NCI-H1417 (cell line): ENCODE measurements at places on chromosomes 11 and 22.

GRCh38 chr11:96293598-96294021 lies 49.4 kb downstream of the MAML2 start:
- DNase-seq, result no peak

- no peak for DNase-seq
Observed at GRCh38 chr11:99571094-99571493, 550.3 kb downstream of the CNTN5 start.

DNA sequence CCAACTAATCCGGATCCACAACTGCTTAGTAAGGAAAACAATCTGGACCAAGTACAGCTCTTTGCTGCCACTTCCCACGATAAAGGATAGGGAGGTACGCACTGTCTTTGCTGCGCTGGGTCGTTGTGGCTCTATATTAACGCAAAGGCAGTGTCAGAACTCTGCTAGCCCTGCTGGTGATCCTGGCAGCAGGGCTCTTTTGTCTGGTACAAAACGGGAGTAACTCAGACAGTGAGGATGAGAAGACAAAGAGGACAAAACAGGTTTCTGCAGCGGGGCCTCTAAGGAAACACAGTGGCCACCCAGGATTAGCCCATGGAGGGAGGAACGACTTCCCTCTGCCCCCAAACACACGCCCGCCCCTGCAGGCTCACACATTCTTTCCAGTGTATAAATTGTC lies 26.1 kb downstream of the GAL start:
- no peak for DNase-seq

DNA sequence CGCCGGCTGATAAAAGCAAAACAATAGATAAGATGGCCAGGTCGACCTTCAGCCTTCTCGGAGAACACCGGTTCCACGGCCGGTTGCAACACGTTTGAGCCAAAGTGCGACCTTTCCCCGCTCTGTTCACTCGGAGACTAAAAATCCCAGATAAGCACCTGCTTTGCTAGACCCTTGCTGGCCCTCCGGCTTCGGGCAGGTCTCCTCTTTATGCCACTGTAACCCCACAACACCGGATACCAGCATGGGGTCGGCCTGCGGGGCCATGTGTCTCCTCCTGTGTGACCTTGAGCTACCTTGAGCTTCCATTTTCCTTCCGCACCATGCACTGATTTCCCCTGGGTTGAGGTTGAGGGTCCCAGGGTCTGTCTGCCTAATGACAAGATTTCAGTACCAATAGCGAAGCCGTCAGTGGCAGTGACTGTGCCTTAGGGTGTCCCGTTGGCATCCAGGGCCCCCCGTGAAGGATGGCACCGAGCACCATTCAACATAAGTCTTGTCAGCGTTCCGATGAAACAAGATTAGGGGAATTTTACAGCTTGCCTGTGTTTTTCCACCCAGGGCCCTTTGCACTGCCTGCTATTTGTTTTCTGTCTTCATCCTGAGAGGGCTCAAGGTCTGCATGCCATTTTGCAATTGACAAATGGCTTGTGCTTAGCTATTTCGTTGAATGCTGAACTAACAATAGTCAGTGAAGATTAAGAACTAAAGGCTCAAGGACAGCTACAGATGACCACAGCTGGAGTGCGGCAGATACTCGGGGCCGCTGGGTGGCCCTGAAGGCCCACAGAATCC lies 118.6 kb downstream of the KCNQ1 start:
- no peak for DNase-seq

- no peak for DNase-seq
Observed at GRCh38 chr11:43381802-43382201, 23.1 kb downstream of the TTC17 start.

DNA sequence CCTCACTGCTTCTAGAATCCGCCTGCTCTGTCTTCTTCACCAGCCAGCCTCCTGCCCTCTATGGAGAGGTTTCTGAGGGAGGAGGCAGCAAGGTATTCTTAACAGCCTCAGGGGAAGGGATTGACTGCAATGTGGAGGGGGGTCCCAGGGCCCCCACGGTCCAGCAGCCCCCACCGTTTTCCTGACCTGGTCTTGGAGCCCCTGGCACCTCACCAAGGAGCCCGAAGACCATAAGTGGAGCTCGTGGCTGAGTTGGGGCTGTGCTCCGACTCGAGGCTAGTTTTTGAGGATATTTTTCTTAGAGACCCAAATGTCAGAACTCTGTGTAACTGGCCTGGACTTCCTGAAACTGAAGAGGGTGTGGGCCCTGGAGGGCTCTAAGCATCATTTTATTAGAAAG lies 590.0 kb downstream of the BRD1 start:
- no peak for DNase-seq

- peak; percentile 97 for DNase-seq
Observed at GRCh38 chr11:78030429-78031325, 7.6 kb upstream of the KCTD14 start.

GRCh38 chr22:46024136-46024840 lies 47.3 kb upstream of the WNT7B start:
- DNase-seq, result no peak

GRCh38 chr22:20808844-20809243 lies 34.9 kb downstream of the SERPIND1 start:
- no peak for DNase-seq

DNA sequence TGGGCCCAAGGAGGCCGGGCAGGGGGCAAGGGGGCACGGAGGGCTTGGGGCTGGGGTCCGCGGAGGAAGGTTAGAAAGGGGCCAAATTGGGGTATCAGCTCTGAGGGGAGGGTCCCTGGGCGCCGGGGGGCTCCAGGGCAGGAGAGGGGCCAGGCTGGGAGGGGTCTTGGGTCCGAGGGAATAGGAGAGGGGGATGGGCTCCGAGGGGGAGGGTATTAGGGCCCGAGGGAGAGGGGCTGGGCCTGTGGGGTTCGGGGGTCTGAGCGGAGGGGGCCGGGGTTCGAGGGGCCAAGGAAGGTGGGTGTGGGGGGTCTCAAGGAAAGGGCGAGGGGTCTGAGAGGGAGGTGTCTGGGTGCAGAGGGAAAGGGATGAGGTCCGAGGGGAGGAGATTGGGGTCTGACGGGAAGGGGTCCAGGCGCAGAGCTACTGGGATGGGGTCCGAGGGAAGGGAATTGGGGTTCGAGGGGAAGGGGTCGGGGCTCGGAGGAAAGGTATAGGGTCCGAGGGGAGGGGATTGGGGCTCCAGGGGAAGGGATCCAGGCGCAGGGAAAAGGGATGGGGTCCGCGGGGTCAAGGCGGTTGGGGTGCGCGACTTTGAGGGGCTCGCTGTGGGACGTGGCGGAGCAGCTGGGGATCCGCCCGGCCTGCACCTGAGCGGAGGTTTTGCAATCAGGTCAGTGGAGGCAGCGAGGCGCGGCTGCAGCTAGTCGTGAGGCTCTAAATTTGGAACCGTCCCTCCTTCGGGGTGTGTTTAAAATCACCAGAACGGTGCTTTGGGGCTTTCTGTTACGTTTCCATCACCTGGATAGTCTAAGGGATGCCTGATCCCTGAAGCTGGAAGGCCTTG lies 728 bp downstream of the CTTN start:
- DNase-seq, result no peak

DNA sequence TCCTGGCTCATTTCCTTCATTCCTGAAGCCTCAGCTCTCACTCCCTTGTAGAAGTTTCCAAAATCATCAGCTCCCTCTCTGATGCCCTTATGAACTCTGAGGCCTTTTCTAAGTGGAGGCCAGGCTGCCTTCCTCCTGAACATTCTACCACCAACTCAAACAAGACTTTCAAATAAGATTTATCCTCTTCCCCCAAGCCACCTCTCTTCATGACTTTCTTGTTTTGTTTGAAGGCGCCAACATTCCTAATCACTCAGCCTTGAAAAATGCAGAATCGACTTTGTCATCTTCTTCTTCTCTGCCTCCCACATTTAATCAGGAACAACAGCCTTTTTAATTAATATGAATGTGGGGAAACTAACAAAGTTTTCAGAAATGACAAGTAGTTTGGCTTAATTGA lies 927.9 kb downstream of the OPCML start:
- DNase-seq, result no peak

- no peak for DNase-seq
Observed at GRCh38 chr11:11432621-11433319, 79.7 kb upstream of the CSNK2A3 start.

DNA sequence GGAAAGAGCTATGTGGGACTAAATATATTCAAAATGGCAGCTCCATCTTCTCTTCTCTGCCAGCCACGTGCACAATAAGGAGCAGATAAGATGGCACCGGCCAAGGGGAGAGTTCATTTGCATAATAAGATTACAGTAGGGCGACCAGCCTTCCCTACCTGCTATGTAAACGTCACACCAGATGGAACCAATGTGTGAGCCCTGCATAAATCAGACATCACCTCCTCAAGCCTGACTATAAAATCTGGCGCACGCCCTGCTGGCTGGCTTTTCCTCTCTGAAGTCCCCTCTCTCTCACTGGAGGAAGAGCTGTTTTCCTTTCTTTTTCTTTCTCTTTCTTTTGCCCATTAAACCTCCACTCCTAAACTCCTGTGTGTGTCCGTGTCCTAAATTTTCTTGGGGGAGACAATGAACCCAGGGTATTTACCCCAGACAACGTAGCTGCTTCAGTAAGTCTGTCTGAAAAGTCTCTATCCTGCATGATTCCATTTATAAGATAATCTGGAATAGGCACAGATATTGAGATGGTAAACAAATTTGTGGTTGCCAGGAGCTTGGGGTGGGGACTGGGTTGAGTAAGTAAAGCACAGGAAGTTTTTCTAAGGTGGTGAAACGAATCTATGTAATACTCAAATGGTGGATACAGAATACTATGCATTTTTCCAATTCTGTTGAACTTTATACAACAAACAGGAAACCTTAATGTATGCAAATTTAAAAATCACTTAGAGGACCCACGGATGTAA lies 670.0 kb upstream of the KIRREL3 start:
- no peak for DNase-seq

- peak; percentile 81 for DNase-seq
Observed at GRCh38 chr11:126163074-126163700, 48.3 kb downstream of the RPUSD4 start.

DNA sequence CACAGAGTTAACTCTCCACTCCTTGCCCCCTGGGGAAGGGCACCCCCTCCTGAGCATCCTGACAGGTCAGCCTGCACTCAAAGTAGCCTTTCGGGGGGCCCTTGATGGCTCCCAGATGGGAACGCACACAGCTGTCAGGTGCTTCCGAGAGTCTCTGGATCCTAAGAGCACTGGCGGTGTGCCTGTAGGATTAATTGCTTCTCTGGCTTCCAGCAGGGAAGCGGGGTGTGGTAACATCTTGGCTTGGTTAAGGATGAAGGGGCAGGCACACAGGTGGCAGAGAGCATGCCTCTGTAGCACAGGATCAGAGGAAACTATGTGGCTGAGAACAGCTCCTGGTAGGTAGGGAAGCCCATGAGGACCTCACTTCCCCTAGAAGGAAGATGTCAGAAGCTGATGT lies 199.8 kb downstream of the MIAT start:
- no peak for DNase-seq

GRCh38 chr22:33330534-33330933 lies 272.4 kb upstream of the SYN3 start:
- no peak for DNase-seq

DNA sequence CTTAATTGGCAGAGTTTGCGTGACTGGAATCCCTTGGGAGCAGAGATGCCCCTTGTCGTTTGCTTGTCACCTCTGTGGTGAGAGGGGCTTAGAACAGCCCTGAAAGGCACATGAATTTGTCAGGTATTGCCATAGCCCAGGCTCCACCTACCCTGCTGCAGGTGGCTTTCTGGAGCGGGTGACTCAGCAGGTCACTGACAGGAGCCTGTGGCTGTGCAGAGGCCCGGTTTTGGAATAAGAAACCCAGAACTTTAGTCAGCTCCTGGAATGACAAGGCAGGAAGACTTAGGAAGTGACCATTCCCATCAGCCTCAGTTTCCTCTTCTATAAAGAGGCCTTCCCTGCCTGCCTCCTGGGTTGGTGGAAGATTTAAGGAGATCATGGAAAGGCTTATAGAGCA lies 539.7 kb downstream of the INSC start:
- no peak for DNase-seq

- no peak for DNase-seq
Observed at GRCh38 chr11:24142062-24142461, 354.8 kb upstream of the LUZP2 start.

DNA sequence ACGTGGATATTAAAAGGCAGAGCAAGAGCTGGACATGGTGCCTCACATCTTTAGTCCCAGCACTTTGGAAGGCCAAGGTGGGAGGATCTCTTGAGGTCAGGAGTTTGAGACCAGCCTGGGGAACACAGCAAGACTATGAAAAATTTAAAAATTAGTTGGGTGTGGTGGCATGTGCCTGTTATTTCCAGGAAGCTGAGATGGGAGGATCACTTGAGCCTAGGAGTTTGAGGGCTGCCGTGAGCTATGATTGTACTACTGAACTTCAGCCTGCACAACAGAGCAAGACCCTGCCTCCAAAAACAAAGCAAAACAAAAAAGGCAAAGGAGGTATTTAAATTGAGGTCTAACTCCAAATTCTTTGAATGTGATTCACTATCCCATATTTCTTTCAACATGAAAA lies 23.5 kb downstream of the RDX start:
- no peak for DNase-seq

GRCh38 chr22:30667494-30668385 lies at the start of gene DUSP18:
TSS of gene DUSP18 (minus strand) at chr22:30667875. CDS start at chr22:30664003, 3,872 bp downstream.
- DNase-seq, result peak; percentile 86

DNA sequence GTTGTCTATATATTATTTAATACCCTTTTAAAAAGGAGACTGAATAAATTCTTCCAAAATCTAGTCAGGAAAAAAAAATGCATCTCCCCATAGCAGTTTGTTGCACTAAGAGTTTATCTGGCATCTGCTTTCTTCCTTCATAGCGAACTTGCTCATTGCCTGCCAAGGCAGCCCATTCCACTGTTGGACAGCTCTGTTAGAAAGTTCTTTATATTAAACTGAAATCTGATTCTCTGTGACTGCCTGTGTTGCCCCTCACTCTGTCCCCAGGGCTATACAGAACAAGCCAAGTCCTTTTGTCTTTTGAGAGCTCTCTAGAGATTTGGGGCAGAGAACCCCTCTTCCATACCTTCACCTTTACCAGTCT lies 3.3 kb upstream of the CHRDL2 start:
- DNase-seq, result no peak

- DNase-seq, result no peak
Observed at GRCh38 chr11:13939961-13940906, 22.3 kb upstream of the SPON1 start.

DNA sequence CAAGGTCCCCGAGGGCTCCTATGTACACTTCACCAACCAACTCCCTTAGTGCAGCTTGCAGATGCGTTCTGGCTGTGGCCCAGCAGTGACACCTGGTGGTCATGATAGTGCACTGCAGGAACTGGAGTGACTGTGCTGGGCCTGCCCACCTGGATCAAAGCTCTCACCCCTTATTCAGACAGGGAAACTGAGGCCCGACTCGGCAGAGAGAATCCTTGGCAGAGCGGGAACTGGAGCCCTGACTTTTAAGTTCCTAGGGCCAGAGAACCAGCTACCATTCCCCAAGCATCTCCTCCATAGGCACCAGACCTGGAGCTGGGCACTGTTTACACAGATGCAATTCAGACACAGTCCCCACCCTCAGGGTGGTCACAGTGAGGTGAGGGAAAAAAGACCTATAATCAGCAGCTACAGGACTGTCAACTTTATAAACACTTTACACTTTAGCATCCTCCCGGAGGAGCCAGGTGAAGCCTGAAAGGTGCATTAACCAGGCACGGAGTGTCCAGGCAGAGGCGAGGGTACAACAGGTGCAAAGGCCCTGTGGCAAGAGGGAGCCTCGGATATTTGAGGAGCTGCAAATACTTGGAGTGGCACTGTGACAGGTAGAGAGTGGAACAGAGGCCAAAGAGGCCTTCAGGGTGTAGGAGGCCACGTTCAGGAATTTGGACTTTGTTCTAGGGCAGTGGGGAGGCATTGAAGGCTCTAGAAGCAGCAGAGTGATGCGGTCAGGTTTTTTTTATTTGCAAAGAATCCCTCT lies 22.0 kb downstream of the RHBDD3 start:
- peak; percentile 10 for DNase-seq
